ENCODE measurements at places on chromosomes 4 and X.

DNA sequence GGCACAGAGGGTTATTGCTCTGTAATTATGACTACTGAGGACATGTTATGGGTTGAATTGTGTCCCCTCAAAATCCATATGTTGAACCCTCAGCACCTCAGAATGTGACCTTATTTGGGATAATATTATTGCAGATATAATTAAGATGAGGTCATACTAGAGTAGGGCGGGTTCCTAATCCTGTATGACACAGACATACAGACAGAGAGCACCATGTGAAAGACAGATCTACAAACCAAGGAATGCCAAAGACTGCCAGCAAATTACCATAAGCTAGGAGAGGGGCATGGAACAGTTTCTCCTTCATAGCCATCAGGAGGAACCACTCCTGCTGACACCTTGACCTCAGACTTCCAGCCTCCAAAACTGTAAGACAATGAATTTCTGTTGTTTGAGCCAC, 115.2 kb upstream of the OTUD4 start:
- peaks cover 18% of the 10 kb centered on the region for H3K4me1 ChIP-seq
- no peaks in the 10 kb centered on the region for H3K36me3 ChIP-seq
- no peak overlapping the region for H3K27ac ChIP-seq
- H3K27me3 ChIP-seq, result peaks cover 4% of the 10 kb centered on the region
- DNase-seq, result no peak
- H3K4me3 ChIP-seq, result no peak overlapping the region

GRCh38 chrX:46959101-46959500, 46.9 kb downstream of the JADE3 start:
- no peak overlapping the region for H3K27ac ChIP-seq
- no peak overlapping the region for H3K4me3 ChIP-seq
- no peaks in the 10 kb centered on the region for H3K36me3 ChIP-seq

DNA sequence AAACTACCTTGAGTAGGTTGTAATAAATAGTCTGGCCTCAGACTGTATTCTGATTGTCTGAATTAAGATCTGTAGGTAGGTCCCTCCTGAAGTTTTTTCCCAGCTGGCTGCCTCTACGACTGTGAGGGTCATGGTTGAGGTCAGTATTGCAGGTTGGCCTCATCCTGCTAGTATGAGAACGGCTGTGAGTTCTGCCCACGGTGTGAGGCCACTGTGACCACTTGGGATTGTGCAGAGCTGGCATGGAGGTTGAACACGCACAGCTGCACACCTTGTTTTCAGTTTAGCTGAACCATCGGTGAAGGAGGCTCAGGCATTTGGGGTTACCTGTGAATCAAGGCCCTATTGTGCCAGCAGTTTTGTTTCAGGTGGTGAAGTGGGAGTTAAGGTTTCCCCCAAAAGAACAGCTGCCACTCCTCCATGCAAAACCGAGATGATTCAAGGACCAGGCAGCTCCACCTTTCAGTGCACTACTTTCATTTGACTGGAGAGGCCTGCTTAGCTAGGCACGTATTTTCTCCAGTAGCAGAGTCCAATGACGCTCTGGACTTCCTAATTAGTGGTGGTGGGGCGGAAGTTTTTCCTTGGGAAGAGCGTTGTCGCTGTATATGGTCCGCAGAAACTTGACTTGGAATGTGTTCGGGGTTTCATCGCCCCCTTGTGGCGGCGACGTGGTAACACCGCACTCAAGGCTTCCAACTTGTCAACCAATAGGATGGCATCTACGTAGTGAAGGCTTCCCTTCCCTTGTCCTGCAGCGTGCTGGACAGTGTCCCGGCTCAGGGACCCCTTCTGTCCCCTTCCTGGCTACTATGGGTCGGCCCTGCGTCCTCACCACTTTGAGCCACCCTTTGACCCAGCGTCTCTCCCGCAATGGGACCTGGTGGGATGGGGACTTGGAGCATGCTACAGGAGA, 13.8 kb downstream of the CMC4 start:
- peak overlapping the region; percentile 21 for H3K4me3 ChIP-seq
- peak; percentile 63 for DNase-seq
- H3K36me3 ChIP-seq, result peaks cover 16% of the 10 kb centered on the region
- H3K27me3 ChIP-seq, result no peaks in the 10 kb centered on the region
- H3K27ac ChIP-seq, result peak overlapping the region; percentile 25

GRCh38 chr4:168880072-168880675, 129.9 kb downstream of the CBR4 start:
- DNase-seq, result no peak
- no peak overlapping the region for H3K4me3 ChIP-seq
- H3K27me3 ChIP-seq, result peaks cover 42% of the 10 kb centered on the region
- peaks cover 10% of the 10 kb centered on the region for H3K4me1 ChIP-seq
- H3K36me3 ChIP-seq, result peaks cover 2% of the 10 kb centered on the region
